ENCODE measurements at places on chromosomes 3 and 15.

DNA sequence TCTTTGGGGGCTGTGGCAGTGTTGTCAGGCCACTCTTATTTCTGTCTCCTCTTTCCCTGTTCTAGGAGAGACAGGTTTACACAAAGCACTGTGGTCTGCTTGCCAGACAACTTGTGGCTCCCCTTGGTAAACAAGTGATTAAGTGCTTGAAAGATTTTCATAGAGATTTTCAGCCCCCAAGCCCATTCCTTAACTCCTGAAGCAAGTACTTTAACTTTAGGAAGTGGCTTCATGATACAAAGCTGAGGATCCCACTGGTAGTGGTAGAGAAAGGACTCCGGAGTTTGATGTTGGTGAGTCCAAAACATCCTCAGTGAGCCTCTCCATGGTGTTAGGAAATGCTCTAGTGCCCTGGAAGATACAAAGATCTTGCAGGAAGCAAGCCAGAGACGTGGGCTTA is 12.0 kb downstream of the ZBTB38 start:
- no peak for DNase-seq

DNA sequence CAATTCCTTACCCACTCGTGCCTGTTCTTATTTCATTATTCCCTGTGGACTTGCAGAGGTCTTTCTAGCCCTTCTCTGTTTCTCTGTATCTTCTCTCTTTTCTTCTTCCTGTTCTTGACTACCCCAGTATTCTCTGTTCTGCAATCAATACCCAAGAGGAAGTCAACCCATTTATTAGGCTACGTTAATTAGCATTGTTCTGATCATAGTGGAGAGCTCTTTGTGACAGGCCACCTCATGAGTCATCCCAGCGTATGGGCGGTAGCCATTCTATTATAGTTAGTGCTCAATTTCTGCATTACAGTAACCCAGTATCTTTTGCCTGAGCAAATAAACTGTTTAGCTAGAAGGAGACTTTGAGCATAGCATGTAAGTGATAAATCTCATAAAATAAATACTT is 259.5 kb upstream of the GRM7 start:
- DNase-seq: no peak

GRCh38 chr15:95887666-95888390 is 442.7 kb upstream of the NR2F2 start:
- no peak for DNase-seq

DNA sequence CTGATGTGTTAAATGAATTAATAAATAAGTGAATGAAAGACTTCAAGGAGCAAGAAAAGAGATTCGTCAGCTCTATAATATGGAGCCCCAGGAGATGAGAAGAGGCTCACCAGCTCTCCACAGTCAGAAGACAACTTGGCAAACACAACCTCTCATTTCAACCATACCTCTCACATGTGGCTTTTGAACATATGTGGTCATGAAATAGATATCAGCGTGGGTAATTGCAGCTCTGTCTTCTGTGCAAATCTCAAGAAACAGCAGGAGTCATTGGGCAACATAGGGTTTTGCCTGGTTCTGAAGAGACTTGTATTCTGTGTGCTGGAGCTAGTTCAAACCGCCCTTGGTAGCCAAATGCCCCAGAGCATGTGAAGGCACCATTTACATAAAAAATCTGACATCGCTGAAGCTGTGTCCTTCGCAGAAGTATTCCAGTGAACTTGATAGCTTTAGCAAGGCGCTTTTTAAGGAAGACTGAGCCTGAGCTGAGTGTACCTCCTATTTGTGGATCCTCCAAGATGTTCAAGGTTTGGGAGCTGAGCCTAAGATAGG is 8.4 kb downstream of the CX3CR1 start:
- DNase-seq: no peak

GRCh38 chr15:96728591-96728990 is 398.1 kb downstream of the NR2F2 start:
- DNase-seq: no peak

DNA sequence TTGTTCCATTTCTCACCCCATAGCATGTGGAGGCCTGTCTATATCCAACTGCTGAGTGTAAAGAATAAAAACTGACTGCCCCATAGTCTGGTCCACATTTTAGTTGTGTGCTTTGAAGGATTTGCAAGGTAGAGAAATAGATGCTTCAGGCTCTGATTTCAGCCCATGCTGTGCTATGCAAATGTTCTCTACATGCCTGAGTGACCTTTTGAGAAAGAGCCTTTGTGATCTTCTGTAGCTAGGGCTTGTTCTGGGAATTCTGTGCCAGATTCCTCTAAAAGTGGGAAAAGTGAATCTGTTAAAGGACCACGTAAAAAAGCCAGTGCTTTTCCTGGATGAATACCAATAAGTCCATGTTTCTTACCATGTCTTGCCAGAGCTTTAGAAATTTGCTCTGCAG is 5.2 kb downstream of the KCTD6 start:
- DNase-seq: no peak

DNA sequence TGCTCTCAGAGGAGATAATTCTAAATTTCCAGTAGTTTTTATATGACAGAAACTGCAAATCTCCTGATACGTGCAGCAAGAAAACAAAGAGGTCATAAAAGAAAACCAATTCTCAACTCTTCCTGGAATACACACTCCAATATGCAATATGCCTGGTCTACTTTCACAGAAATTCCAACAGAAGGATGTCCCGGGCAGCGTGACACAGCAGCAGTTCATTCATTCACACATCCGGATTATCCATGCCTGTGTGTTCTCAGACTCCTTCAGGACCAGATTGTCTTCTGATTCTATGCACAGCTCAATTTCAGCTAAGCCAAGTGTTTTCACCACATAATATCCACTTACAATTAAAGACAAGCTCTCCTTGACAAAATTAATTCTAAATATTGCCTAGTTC is 64.3 kb downstream of the FBN1 start:
- DNase-seq: no peak

- no peak for DNase-seq
Measured at GRCh38 chr3:72109327-72110259, 324.6 kb upstream of the PROK2 start.

DNA sequence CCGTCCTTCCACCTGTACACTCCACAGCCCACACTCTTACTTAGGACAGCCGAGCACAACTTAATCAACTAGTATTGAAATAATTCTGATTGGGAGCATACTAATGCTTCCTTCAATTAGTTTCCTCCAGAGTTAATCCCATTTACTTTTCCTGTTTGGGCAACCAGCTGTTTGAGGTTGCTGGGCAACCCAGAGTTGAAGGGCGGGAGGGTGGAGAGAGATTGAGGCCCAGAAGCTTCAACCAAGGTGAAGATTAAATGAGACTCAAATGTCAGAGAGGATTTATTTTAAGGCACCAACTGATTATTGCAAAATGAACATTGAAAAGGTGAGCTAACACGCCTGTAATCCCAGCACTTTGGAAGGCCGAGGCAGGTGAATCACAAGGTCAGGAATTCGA is 428.5 kb upstream of the SEMA6D start:
- no peak for DNase-seq

- no peak for DNase-seq
Measured at GRCh38 chr3:13668136-13668535, 119.2 kb downstream of the FBLN2 start.

GRCh38 chr3:174051191-174051590 is 653.6 kb downstream of the NLGN1 start:
- no peak for DNase-seq

DNA sequence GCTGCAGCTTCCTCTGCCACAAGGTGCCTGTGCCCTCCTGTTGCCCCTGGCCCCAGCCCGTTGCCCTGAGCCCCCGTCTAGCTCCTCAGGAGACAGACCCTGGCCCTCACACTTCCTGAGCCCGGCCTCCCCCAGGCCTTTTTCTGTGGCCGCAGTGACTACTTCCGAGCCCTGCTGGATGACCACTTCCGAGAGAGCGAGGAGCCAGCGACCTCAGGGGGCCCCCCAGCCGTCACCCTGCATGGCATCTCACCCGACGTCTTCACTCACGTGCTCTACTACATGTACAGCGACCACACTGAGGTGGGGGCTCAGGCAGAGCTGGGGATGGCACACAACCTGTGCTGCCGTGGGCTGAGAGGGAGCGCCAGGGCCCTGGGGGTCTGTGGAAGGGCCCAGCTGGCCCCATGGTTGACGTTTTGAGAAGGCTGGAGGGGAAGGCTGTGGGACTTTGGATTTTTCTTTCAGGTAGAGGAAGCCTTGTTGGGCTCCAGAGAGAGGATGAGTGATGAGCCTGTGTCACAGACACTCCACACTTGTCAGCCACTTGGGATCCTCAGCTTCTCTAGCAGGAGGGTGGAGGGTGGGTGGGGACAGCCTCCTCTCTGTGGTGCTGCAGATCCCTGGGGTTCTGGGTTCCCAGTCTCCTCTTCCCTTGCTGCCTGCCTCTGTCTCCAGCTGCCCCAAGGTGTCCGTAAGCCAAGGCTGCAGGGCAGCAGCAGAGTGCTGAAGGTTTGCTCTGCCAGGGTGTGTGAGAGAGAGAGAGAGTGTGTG is 5.0 kb downstream of the ABTB1 start:
- DNase-seq: no peak

GRCh38 chr15:45784656-45785055 is 149.8 kb downstream of the SQOR start:
- no peak for DNase-seq

- peak; percentile 96 for DNase-seq
Measured at GRCh38 chr3:12719984-12720898, 38.8 kb downstream of the TMEM40 start.

- DNase-seq: peak; percentile 24
Measured at GRCh38 chr15:80750575-80750974, 28.6 kb upstream of the CEMIP start.

DNA sequence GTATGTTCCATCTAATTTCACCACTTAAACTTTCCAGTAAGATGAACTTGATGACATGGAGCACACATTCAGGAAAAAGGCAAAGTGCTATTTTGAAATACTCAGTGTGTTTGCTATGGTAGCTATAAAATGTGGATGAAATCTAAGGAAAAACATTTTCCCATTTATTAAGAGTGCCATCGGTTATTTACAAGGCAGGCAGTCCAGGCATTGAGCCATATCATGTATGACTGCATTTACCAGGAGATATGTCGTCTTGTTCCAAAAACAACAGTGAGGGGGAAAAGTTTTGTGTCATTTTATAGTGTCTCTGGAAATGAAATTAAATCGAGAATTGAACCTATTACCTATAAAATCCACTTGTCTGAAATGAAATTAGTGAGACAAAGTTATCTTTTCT is 13.7 kb downstream of the ANXA2 start:
- DNase-seq: no peak

DNA sequence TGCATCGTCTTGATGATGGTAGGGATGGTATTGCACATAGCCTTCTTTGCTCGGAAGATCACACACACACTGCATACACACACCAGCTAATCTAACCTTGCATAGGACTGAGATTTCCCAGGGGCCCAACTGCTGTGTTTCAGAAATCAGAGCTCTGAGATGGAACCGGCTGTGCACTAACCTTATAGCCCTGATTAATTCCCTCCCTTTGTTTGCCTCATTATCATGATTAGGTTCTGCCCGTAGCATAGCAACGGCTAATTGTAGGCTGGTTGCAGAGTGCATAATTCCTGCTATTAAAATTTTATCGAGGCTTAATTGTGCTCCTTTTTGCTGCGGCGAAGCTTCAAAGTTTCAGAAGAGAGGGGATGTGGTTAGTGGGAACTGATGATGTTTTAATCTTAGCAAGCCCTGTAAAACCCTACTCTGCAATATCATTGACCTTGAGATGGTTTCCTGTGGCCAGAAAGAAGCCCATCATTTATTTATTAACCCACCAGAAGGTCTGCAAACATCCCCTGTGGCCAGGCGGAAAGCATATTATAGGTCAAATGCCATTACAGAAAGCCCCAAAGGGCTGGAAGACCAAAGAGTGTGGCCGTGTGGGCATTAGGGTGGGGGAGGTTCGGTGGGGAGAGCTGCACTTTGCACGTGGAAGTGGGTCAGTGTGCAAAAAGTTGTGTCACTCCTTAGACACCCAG is 56.2 kb upstream of the GLCE start:
- DNase-seq: no peak

GRCh38 chr3:152235709-152236298 is 32.9 kb upstream of the MBNL1 start:
- no peak for DNase-seq

- no peak for DNase-seq
Measured at GRCh38 chr3:81395739-81396513, 365.5 kb downstream of the GBE1 start.

All from tongue (tissue), 3 donors.